Right ventricle myocardium superior (tissue), 1 donor: ENCODE measurements at places on chromosomes 2 and 18. TPM values are rescaled to one million over a fixed set of nuclear protein-coding genes. Genes with fewer than 3 reads are reported as not detected.

GRCh38 chr18:35731701-35732100 is 150.2 kb downstream of the GALNT1 start:
- no peak for DNase-seq

GRCh38 chr2:10324095-10324832 is 21.6 kb downstream of the HPCAL1 start:
- no peak for DNase-seq

DNA sequence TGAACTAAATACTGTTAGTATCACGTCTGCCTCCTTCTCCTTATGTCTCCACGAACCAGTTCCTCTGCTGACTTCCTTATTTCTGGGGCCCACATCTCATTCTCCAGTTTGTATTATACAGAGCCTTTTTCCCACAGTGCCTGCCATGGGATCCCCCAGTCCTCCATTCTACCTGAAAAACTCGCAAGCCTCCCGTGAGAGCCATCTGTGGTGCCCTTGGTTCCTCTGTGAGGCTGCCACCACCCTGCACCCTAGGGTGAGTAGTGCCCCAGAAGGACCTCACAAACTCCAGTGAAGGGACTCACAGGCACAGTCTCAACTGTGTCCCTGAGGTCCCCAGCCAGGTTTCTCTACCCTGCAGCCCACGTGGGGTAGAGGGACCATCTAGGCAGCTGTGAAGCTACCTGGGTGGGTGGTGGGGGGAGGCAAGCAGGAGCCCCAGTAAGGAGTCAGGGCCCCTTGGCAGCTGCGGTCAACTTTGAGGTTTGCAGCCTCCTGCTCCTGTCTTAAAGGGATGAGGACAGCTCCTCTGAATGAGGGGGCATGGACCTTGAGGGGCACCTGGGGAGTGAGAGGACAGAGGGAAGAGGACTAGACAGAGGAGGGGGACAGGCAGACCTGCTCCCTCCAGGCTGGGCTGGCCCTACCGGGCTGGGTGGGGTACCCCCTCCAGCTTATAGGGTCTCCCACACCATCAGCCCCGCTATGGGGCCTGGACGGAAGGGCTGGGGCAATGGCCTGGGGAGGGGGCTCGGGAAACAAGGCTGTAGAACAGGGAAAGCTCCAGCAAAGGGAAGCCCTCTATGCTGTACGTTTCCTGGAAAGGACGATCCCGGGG is 1.0 kb downstream of the PSTPIP2 start:
- DNase-seq, result peak; percentile 40

GRCh38 chr18:69622184-69622583 is 221.5 kb downstream of the DOK6 start:
- DNase-seq, result no peak

DNA sequence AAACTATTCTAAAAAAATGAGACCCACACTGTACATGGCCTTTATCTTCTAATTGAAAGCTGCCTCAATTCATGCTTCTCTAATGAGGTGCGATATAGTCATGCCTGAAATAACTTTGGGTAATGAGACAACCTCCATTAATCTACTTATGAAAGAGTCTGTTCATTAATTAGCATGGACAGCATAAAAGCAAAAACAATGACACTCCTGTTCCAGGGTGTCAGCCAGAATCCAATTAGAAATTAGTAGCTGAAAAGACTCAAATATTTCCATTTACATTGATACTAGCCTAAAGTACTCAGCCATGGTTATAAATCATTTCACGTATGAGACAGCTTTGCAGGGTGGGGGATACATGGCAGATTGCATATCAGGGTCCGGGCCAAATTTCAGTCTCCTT is 288.7 kb downstream of the AKAIN1 start:
- DNase-seq, result no peak

DNA sequence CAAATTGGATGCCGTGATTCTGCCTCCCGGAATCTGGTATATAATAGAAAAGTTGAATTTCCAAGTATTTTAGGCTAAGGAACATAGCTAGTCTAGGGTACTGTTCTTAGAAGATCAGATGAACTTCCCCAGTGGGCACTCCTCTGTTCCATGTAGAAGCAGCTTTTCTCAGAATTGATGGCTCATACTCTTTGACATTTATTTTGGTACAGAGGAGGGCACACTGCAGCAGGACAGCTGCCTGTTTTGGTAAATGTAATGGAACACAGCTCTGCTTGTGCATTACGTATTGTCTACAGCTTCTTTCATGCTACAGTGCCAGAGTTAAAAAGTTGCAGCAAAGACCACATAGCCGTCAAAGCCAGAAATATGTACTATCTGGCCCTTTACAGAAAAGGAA is 10.8 kb downstream of the YPEL5 start:
- DNase-seq, result no peak

DNA sequence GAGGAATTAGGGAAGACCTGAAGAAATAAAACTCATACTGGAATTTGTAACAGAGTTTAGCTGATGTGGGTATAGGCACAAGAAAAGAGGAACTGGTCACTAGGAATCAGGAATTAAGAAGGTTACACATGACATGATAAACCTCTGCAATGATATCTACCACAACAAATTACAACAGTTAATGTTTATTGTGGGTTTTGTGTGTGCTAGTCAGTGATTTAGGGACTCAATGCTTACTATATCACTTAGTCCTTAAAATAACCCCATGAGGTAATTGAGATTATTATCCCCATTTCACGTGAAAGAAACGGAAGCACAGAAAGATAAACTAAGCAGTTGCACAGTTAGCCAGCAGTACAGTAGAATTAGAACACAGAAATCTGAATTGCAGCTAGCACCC is 415.8 kb upstream of the ZEB2 start:
- no peak for DNase-seq

DNA sequence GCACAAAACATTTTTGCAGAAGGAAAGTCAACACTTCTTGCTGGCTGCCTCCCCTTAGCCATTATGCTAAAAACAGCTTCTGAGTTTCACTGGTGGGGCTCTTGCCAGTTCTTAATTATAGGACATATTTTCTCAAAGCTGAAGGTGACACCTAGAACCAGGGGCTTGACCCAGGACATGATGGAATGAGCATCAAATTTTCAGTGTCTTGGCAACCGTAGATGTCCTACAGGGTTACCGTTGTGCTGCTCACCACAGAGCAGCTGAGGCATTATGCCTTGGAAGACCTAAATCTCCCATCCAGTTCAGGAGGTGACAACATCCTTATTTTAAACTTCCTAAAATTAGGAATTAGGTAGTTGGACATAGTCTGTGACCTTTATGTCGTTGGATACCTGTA is 46.7 kb downstream of the TMEM185B start:
- no peak for DNase-seq

DNA sequence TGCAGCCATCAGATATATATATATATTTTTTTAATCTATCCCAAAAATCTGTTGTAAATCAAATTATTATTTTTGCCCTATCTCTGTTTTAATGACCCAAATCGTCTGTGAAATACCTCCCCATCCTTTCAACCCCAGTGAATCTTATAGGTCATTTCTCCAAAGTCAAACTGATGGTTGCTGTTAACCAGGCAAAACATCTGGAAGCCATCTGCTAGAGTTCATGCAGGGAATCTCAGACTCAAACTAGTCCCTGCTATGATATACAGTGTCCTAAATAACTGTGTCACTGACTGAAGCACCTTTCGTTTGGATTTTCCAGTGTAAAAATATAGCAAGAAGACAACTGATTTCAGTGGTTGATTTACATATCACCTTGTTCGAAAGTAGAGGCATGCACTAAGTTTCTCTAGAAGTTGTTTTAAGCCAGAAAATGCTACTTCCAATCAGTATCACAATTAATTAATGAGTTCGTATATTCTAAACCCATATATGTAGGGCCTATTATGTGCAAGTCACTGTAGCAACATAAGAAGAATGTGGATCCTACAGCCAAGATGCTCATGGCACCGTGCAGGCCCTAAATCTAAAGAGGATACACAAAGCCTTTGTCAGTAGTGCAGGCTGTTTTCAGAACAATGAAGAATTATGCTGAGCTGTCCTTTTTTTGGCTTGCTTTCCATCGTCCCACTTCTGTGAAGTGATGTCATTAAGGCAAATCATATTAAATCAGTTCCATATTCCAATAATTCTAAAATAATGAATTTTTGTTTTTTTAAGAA is 566.0 kb downstream of the STK39 start:
- DNase-seq, result no peak

GRCh38 chr2:240412211-240412861 is 23.1 kb upstream of the GPC1 start:
- peak; percentile 40 for DNase-seq

The RAX gene
- total RNA-seq, result not detected

The WNT10A gene
- total RNA-seq, result not detected

The BOLL gene
- not detected for total RNA-seq

The KLHL41 gene
- total RNA-seq, result 139 TPM
